AML-193 (cell line): ENCODE measurements at places on chromosomes 5 and 9.

GRCh38 chr9:124673063-124673462, 98.0 kb downstream of the NR6A1 start:
- DNase-seq: no peak

DNA sequence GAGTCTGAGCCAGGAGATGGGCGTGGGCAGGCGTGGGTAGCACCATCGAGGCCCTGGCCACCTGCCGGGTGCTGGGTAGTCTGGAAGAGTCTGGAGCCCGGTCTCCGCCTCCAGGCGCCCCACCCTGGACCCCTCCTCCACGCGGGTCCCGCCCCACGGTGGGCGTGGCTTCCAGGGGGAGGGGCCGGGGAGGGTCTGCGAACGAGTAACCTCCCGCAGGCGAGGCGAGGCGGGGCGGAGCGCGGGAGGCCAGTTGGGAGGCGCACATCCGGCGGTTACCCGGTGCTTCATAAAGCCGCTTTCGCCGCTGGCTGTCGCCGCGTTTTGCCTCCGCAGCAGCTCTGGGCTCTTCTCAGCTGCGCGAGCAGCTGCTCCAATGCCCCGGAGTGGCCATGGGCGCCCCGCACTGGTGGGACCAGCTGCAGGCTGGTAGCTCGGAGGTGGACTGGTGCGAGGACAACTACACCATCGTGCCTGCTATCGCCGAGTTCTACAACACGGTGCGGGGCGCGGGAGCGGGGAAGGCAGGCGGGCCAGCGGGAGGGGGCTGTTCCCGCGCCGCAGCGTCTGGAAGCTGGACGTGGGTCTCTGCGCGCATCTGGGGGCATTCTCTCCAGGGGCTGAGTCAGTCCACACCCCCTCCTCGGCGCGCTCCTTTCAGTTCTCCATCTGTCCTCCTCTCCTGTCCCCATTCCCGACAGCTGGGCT, at the start of gene ACER2:
ACER2 (plus strand) TSS at position 317 of the 708 bp plus-strand sequence; CDS start at position 393, 76 bp downstream.
- DNase-seq: peak; percentile 40

GRCh38 chr5:15938961-15939360, 240.6 kb downstream of the MARCHF11 start:
- DNase-seq: no peak

DNA sequence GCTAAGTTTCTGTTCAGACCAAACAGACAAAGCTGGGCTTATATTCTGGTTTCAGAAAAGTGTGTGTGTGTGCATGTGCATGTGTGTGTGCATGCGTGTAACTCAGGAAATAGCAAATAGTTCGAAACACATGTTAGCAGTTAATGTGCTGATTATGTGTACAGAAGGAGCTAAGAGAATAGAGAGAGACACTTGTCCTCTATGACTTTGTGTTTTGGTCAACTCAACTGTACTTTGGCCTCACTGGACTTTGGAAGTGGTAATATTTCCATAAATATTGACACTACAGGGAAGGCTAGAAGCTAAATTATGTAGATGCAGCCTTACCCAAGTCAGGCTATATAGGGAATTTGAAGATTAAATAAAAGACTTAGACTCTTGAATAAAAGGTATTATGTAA, 155.5 kb downstream of the RAB3C start:
- no peak for DNase-seq

GRCh38 chr5:134070725-134071613, 43.5 kb upstream of the TCF7 start:
- DNase-seq: no peak

DNA sequence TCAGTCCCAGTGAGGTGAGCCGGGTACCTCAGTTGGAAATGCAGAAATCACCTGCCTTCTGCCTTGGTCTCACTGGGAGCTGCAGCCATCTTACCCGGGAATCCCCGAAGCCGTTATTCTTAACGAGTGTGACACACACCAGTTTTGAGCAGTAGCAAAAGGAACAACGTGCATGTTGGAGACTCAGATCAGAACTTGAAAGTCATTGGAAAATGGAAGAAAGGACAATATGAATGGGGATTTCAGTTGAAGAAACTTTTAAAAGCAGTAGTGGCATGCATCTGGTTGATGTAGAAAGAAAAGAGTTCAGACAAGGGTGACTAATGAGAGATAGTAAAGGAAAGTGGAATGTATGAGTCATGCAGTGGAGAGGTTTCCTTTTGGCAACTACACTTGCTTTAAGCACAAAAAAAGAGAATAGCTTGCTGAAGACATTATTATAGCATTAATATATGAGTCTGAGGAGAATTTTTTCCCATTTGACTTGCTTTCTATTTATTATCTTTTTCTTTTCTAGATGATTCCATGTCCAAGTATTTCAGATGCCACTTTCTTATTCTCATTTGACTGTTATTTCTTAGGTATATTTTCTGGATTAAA, 44.4 kb upstream of the ANKDD1B start:
- peak; percentile 86 for DNase-seq

- no peak for DNase-seq
Observed at GRCh38 chr5:146877783-146878475, 628 bp downstream of the PPP2R2B start.

DNA sequence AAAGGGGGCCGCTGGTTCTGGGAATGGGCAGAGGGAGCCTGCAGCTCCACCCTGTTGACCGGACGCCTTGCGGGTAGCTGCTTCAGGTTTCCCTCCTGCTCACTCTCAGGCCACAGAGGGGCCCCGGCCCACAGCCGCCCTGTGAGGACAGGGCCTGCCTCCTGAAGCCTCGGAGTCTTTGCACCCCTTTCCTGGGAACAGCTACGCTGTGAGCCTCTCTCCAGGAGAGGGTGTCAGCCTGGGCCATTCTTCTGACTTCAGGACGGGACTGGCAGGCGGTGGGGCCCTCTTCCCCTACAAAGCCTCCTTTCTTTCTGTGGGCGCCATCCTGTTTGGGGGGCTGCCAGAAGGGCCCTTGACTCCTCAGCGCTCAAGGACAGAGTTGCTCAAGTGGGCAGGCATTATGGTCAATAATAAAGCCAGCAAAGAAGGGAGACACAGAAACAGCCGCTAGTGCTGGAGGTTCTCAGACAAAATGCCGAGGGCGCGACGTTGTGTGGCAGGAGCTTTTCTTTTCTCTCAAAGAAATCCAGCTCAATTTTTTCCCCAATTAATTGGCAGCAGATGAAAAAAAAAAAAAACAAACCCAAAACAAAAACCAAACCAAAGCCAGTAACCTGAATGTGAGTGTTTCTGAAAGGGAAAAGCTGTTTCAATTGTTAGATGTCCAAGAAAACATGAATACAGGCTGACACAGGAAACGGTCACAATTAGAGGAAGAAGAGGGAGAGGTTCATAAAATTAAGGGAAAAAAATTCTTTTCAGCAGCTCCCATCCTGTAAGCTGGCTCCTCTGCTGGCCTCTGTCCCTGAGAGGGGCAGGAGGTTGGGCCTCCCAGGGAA, 12.8 kb upstream of the SLC25A51 start:
- no peak for DNase-seq

- no peak for DNase-seq
Observed at GRCh38 chr9:116230051-116230632, 76.6 kb downstream of the PAPPA start.

- DNase-seq: no peak
Observed at GRCh38 chr9:121214005-121214404, 12.3 kb upstream of the RAB14 start.

DNA sequence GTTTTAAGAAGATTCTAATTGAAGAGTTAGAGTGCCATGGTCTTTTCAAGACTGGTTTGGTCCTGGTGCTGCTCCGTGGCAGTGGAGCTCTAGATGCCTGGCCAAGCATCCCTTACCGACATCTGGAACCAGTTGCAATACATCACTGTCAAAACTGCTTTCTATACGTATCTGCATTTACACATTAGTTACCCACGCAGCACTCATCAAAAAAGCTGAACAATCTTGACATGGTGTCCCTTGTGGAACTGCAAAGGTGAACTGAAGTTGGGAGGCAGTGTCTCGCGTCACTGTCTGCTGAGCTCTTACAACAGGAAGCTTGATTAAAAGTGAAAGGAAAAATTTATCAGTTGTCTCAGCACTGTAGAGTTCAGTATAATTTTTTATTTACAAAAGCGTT, 82.6 kb downstream of the PBX3 start:
- DNase-seq: peak; percentile 35

DNA sequence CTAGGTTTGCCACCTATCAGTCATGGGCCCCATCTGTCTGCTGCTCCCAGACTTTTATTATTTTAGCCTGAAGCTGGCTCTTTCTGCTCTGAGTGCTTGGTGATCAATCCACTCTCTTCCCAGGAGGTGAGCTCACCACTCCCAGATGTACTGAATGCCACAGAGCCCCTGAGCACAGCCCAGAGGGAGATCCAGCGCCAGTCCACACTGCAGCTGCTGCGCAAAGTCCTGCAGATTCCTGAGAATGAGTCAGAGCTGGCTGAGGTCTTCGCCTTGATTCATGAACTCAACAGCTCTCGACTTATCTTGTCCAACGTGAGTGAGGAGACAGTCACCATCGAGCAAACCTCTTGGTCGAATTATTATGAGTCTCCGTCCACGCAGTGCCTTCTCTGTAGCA, 36.0 kb downstream of the HMGXB3 start:
- no peak for DNase-seq

DNA sequence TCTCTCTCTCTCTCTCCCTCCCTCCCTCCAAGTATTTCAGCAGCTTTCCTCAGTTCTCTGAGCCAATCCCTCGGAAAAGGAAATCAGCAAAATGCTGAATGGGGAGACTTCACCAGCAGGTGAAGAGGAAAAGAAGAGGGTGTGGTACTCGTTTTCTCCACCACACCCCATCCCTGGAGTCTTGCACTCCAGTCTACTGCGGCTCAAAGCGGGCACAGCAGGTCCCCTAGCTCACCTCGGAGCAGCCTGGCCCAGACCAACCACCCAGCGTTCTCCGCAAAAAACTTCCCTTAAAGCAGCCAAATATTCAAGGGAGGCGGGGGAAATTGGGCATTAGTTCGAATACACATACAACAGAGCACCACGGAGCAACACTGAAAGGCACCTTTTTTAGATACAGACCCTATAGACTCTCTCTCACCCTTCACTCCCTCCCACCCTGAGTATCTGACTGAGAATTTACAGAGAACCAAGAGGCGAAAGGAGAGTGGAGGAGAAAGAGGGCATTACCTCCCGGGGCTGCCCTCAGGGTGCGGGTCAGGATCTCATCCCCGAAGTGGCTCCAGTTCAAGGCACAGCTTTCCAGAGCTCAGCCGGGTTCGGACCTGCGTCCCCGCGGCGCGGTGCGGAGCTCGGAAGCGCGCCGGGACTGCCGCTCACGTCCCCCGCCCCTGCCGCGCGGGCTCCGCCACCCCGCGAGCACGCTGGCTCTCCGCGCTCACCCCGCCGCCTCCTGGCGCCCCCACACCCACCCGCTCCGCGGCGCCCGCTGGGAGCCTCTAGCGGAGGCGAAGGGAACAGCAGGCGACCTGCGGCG, 1638.5 kb upstream of the C9orf72 start:
- DNase-seq: no peak

GRCh38 chr9:130433947-130434262, 10.9 kb upstream of the ASS1 start:
- DNase-seq: no peak

DNA sequence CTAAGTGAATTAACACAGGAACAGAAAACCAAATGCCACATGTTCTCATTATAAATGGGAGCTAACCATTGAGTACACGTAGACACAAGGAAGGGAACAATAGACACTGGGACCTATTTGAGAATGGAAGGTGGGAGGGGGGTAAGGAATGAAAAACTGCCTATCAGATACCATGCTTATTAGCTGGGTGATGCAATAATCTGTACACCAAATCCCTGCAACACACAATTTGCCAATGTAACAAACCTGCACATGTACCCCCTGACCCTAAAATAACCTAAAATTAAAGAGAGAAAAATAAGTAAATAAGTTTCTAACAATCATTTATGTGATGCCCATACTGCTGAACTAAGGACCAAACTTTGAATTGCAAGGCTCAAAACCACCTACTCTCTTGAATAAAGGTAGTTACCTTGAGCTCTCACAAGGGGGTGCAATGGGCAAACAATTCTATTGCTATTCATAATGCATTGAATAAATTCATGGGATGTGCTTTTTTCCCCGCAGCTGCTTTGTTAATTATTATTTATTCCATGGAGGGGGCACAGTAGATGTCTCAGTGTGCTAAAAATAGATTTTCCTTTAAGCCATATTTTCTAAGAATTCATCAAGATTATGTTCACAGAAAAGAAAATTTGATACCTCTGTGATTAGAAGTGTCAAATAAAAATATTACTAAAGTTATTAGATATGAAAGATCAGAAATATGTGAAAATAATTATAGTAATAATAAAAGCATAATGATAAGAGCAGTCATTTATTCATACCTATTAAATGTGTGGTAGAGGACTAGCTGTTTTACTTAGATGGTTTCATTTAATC, 76.2 kb upstream of the PTPN3 start:
- DNase-seq: peak; percentile 35

DNA sequence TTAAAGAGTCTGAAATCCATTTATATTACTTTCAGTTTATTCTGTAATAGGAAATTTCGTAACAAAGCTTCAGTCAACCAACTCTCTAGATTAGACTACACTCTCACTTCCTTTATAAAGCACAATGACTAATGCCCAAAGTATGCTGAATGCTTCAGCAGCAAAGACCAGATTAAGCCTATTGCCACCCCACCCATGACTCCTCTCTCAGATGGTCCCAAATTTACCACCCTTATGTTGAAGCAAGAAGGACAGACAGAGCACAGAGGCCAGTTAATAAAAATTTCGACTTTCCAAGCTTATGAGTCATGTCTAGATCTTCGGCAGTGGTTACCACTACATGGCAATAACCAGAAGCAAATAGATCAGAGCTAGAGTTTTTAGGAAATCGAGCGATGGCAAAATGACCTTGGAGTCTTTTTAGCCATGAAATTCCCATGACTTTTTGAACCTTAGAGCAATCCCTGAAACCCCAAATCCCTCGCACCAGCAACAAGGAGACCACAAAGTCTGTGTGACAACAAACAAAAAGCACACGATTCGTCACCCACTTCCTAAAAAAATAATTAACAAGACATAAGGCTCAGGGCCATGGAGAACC, 287.8 kb upstream of the RASA1 start:
- peak; percentile 95 for DNase-seq

DNA sequence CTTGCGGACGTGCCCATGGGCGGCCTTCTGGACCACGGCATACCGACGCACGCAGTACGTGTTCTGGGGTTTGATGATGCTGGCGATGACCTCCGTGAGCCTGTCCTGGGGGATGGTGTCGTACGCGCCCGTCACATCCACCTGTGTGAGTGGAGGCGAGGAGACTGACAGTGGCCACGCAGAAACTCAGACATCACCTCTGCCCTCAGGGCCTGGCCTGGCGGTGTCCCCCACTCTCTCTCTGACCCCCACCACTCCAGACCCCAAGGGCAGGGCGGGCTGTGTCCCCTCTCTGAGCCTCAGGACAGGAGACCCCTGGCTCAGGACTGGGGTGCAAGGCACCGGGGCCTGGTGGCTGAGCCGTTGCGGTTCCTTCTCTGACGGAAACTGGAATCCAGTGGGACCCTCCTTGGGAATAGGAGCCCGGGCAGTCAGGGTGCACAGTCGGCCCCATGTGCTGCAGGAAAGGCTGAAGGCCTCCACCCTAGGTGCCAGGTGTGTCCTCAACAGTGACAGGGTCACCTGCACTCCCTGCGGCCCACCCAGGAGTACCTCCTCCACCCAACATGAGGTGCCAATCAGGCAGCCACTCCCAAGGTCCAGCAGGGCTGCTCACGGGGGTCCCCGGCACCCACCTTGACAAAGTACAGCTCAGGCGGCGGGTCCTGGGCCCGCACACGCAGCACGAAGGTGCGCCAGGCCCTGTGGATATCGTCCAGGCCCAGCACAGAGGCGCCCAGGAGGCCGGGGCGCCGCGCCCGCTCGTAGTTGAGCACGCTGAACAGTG, 16.0 kb downstream of the TERT start:
- no peak for DNase-seq

- DNase-seq: no peak
Observed at GRCh38 chr5:168152660-168153059, 138.8 kb upstream of the WWC1 start.
